ENCODE measurements at places on chromosomes 7 and 10.
A peak's percentile ranks its signal among the peaks of the same experiment; 100 is the strongest.

DNA sequence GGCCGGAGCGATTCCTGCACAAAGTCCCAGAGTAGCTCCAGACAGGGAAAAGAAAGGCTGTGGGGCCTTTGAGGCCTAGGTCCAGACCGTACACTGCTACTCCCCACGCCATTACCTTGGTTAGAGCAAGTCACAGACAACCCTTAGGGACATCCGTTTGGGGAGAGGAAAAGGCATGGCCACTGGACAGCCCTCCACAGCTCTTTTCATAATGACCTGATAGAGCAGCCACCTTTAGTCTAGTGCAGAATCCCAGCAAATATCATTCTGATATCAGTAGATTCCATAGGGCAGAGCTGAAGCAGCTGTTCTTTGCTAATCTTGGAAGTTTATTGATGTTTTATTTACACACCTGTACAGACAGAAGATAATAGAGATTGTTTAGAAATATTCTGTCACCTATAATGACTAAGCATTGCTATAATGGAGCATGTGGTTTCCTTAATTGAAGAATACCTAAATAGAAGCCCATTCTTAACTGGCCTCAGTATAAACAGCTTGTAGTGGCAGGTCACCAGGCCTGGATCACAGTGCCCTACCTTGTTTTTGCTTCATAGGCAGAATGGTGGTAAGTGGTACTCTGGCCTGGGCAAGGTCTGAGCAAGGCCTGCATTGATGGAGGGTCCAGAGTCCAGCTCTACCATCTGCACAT lies 27.9 kb downstream of the OGDH start:
- no peak for DNase-seq

DNA sequence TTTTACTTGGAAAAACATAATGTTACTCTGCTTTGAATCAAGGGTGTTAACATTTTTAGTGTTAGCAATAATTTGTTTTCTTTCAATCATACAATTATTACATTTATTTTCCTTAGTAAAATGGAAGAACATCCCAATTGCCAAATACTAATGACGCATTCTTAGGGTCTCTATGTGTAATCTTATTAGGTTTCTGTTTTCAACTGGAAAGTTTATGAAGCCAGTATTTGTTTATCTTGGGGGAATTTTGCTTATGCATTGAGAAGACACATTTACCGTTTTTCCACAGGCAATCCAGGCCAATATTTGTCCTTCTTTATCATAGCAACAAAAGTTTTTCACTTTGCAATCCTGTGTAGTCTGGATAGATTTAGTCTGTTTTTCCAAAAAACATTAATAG lies 134.5 kb downstream of the CPED1 start:
- DNase-seq: no peak

GRCh38 chr10:5499493-5500140 lies at the start of gene CALML5:
CALML5 (minus strand) TSS chr10:5499570; CDS start chr10:5499438, 132 bp downstream.
- DNase-seq: no peak

DNA sequence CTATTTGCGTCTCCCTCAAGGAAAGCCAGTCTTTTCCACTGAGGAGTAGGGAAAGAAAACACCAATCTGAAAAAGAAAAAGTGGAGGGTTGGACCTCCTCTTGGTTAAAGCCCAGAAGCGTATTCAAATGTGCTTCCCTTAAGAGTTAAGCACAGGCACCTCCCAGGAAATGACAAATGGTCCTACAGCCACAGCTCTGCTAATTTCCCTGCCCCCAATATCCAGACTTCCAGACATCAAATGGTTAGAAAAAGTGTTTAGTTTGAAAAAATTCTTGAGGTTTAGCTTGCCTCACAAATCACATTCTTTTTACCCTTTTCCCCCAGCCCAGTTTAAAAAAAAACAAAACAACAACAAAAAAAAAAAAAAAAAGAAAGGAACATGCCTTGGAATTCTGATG lies 19.0 kb upstream of the COL1A2 start:
- DNase-seq: peak; percentile 55

DNA sequence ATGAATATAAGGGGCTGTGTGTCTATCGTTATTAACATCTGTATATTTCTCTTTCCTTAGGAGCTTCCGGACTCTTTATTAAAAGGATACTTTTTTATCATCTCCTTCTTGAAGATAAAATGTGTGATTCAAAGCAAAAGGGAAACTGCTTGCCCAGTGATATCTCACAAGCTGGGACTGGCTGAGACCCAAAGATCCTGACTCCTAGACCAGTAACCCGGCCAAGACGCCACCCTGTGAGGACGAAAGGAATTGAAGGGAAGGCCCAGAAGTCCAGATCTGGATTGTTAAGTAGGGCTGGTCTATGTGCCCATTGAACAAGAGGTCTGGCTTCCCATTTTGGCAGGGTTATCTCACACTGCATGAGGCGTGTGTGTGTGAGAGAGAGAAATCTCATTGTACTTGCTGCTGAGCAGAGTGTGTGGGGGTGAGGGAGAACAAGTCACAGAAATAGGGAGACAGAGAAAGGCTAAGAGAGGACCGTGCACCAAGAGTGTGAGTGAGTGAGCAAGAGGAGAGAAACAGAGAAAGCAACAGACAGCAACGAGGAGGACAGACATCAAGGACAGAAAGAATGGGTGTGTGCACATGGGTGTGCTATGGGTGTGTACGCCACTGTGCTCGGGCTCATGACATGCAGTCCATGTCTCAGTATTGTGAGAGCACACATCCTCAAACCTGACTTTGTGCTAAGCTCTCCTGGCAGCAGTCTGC lies 75.4 kb downstream of the PLXNA4 start:
- no peak for DNase-seq
